ENCODE measurements at places on chromosomes 2 and 18.

GRCh38 chr2:108128249-108128648, 111.5 kb upstream of the SULT1C3 start:
- no peak for DNase-seq

DNA sequence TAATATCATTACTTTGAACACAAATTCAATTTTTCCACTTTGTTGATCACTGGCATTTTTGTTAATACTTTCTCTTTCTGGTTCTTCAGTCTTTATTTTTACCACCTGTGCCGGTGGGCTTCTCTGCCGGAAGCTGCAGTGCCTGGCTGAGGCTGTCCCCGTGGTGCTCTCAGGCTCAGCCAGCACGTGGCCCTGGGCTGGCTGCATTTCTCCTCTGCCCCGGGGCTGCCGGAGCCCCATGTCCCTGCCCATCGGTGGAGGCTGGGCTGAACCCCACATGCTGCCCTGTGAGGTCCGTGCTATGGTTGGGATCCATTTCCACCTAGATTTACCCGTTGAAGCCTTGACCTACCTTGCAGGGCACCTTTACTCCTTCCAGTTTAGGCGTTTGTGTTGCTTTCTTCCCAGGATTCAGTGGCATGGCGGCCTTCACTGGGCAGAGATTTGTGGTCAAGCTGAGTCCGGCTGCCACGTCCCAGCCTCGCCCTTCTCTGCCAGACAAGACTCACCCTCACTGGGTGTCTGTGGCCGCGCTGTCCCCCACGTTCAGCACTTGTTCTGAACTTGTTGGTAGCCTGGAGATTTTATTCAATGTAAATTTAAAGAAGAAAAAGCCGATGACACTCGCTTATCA, 12.8 kb upstream of the TMEM18 start:
- no peak for DNase-seq

GRCh38 chr2:143084462-143084861, 44.8 kb upstream of the ARHGAP15 start:
- no peak for DNase-seq

GRCh38 chr2:174247474-174248186, 702 bp downstream of the OLA1 start:
- no peak for DNase-seq

All from CD4-positive, alpha-beta T cell treated with Interleukin-6 for 4 hours (primary cell).